ENCODE measurements at places on chromosomes 16 and 17.

GRCh38 chr17:76873856-76874255 is 5.7 kb downstream of the MGAT5B start:
- DNase-seq: no peak

DNA sequence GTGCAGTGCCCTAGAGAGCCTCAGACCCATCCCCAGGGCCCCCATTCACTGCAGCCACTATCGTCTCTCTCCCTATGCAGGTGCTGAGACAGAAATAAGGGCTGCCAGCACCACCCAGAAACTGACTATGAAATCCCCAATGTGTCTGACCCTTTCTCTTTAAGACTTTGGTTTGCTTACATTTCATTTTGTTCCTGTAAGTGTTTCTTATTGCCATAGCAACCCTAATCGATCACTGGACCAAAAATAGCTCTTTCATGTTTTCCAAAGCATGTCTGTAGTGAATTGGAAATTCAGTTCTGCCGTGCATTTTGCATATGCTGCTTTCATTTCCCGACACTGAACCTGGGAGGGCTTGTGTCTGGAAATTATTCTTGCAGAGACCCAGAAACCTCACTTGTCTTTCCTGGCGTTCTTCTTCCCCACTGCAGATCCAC is 148.7 kb upstream of the NOL11 start:
- no peak for DNase-seq

DNA sequence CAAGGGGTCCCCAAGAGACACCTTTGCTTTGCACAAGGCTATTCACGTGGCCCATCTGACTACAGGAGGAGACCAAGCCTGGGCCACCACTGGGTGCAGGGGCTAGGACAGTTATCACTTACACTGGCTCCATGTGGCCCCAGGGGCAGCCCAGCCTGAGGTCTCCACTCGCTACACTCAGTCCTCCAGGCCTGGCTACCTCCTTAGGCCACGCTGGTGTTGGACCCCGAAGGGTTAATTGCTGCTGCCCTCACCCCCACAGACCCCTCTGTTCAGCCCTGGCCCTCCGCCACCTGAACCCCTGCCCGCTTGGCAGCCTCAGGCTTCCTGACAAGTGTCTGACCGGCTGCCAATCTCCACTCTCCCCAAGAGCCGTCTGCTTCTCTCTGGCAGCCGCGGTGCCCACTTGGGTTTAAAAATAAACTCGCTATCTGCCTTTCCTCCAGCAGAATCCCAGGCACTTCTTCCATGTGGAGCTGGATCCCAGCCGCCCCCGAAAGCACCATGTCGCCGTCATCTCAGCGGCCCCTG is 27.8 kb downstream of the ADAM11 start:
- no peak for DNase-seq

- DNase-seq: no peak
Observed at GRCh38 chr17:18191236-18191667, 7.6 kb downstream of the ALKBH5 start.

DNA sequence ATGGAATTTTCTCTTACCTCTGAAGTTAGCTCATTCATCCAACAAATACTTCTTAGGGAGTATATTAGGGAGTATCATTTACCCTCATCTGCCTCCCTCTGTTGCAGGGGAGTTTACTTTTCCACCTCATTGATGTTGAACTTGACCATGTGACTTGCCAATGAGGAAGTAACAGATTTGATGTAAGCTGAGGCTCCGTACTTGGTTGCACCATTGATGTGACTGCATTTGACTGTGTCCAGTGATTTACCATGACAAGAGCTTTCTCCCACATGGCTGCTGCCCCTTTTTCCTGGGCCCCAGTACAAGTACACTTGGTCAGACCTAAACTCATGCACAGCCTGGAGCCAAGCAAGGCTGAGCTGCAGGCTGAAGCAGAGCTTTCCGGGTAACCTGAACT is 81.6 kb upstream of the HS3ST2 start:
- DNase-seq: no peak

DNA sequence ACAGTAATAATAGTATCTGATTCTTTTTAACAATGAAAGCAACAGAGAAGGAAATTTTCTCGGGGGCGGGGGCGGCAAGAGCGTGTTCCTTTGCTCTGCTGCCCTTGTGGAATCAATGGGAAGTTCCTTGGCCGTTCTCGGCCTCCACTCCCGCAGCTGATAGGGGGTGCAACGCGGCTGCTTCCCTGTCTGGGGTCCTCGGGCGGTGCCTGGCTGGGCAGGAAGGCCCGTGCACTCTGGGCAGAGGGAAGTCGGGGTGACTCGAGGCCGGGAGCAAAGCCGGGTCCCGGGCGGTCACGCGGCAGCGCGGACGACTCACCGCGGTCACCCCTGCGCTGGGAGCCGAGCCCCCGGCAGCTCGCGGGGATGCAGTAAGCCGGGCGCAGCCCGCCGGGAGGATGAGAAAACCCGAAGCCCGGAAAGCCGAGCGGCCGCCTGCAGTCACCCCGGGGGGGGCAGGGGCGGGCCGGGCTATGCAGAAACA is 2.5 kb downstream of the TUBB3 start:
- no peak for DNase-seq

DNA sequence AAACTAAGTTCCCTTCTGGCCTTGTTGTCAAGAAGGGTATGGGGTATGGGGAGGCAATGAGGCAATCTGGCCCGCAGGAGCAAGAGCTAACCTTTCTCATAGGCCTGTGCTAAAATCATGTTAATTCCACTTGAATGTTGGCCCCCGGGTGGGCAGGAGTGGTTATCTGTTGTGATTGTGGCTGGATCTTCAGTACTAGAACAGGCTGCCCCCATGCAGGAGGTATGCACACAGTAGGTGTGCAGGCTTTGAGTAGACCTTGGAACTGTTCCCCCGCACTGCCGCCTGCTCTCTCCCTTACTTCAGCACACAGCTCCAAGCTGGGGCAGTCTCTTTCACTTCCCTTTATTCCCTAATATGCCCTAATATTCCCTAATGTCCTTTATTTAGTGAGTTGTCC is 52.4 kb upstream of the TANGO6 start:
- no peak for DNase-seq

DNA sequence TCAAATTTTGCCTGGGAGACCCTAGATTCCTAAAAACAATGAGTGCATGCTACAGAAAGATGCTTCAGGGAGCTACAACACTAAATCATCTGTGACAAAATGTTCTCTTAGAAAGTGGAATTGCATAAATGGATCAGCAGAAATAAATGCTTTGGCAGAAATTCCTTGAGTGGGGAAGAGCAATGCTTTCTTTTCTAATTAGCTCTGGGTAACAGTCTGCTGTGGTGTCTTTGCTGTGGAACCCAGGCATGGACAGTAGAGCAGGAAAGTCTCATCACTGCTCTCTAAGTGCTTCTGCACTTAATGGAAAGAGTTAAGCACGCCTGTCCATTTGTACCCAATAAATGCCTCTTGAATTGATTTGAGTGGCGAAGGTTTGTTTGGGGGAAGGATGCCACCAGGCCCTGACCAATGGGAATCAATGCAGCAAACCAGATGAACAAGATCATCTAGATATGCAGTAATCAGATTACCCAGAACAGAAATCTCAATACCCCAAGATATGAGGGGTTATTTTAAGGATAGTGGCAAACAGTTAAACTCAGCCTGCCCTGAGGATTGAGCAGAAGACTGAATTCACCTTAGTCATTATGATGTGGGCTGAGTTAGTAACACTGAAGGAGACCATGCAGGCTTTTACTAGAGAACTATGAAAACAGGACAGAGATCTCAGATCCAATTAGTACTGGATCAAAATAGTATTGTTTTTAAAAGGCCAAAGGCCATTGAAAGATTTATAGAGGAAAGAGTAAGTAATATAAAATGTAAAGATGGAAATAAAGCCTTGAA is 13.6 kb downstream of the HLF start:
- DNase-seq: no peak

DNA sequence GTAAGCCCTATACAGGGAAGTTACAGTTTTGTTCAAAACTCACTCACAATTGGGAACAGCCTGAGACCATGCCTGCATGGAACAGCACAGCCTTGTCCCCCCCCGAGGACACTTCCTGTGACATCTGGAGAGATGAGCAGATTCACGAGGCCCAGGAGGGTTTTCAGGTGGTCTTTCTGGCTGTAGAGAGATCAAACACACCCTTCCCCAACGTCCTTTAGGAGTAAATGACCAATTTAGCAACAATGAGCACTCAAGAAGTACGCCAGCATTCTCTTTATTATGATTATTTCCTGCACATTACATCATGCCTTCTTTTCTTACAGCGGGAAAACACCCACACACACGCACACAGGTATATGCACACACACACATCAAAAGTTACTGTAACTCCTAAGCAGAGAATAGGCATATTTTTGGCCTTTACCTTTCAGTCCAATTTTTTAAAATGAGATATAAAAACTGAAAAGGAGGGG is 39.0 kb downstream of the ADCY9 start:
- no peak for DNase-seq

- no peak for DNase-seq
Observed at GRCh38 chr16:28621481-28622155, 11.8 kb upstream of the SULT1A1 start.

- DNase-seq: no peak
Observed at GRCh38 chr17:74390680-74391653, 23.7 kb downstream of the GPR142 start.

DNA sequence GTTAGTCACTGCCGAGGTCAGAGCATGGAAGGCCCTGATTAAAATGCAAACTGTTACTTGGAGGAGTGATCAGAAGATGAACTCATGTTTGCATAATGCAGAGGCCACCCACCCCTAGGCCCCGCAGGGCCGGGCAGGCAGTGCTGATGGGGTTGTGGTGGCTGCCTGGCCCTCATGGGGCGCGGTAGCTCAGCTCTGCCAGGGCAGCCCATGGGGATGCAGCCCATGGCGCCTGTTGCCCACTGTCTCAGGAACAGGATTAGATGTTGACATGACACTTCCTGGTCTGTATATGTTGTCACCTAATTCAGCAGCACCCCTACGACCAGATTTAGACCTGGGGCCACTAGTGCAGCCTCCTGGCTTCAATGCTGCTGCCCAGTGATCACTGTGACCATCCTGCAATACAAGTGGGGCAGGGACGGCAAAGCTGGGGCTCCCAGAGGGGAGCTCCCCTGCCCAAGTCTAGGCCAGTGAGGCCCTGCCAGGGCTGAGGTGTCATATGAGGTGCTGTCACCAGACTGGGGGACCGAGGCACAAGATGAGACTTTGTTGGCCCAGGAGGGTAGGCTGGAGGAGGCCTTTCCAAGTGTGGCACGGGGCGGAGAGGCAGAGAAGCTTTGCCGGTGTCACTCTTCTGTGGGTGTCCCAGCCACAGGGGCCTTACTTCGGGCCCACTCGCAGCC is 49.1 kb downstream of the RAI1 start:
- DNase-seq: no peak

All from MV-4-11 (cell line).